ENCODE measurements at places on chromosomes 3 and 15.

GRCh38 chr3:64121750-64122311 lies 98.5 kb upstream of the PSMD6 start:
- no peak for DNase-seq

GRCh38 chr3:110542552-110543150 lies 529.0 kb upstream of the NECTIN3 start:
- no peak for DNase-seq

GRCh38 chr15:47663101-47663500 lies 54.2 kb upstream of the SEMA6D start:
- DNase-seq: no peak

DNA sequence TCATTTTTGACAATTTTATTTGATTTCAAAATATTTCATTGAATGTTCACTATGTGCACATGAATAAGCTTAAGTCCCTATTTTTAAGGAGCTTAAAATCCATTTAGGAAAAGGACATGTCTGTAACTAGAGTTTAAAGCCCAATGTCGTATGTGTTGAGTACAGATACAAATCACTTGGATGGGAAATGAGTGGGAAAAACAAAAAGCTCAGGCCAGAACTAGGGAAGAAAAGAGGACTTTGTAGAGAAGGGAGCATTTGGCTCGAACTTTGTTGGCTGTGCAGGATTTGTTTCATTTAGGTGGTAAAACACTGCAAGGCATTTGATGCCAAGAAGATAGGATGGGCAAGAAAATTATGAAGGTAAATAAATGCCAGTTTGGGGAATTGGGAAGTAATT lies 653.1 kb upstream of the KCNMB2 start:
- no peak for DNase-seq

GRCh38 chr15:51079226-51079625 lies 15.5 kb downstream of the TNFAIP8L3 start:
- DNase-seq: no peak

DNA sequence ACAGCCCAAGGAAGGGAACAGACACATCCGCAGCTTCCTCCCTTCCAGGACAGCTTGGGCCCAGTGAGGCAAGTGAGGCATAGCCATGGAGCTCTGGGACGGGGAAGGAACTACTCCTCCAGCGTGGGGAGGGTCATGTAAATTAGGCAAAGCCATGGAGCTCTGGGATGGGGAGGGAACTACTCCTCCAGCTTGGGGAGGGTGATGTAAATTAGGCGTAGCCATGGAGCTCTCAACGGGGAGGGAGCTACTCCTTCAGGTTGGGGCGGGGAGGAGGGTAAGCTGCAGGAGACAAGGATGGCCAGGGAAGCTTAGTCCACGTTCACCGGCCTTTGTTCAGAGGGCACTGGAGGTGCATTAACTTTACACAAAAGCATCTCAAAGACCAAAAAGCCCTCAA lies 21.1 kb upstream of the BDH1 start:
- no peak for DNase-seq

DNA sequence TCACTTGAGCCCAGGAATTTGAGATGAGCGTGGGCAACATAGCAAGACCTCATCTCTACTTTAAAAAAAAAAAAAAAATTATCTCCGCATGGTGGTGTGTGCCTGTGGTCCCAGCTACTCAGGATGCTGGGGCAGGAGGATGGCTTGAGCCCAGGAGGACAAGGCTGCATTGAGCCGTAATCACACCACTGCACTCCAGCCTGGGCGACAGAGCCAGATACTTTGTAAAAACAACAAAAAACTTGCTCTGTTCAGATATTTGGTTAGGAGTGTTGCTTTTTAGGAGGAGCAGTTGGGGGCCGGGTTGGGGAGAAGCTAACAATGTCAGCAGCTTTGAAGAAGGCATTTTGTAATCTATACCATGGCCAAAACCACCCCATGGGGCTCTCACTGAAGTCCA lies 4.1 kb downstream of the GCNT3 start:
- no peak for DNase-seq

- no peak for DNase-seq
Observed at GRCh38 chr15:31814082-31814481, 216.2 kb upstream of the CHRNA7 start.

GRCh38 chr15:34114739-34115138 lies 12.9 kb downstream of the PGBD4 start:
- no peak for DNase-seq

DNA sequence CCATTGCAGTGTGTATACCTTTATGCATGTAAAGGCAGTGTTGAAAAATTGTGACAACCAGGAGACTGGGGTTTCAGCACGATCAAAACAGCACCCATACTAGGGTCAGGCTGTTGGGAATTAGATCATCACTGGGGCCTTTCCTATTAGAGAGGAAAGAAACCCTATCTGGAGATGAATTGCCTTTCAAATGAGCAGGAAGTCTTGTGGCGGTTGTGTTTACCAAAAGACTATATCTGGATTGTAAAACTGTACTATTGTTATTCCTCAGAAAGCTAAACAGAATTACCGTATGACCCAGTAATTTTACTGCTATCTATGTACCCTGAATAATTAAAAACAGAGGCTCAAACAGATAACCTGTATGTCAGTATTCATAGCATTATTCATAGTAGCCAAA lies 10.1 kb downstream of the UBE2E1 start:
- DNase-seq: no peak

GRCh38 chr3:170090601-170090981 lies 52.8 kb downstream of the GPR160 start:
- no peak for DNase-seq

- DNase-seq: no peak
Observed at GRCh38 chr3:148070041-148070440, 627.7 kb upstream of the AGTR1 start.

DNA sequence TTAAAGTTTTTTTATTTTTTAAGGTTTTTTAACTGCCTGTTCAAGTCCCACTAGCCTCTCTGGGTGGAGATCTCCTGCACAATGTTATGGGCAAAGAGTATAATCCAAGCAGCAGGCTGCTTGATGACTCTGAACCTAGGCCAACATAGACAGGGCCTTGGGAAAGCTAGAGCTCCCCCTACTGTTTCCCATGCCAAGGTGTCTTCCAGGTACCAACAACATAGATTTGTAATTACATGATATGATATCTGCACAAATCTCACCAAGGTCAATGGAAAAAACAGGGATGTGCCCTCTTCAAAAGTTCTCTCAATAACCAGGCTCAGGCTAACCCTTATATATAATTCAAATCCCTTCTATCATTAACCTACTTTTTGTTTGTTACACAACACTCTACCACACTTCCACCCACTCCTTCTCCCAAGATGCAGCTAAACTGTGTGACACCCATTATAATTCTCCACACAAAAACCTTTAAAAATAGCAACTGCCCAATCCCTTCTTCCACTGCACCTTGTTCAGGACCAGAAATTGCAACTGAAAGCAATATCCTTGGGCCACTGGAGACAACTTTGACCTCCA lies 43.8 kb downstream of the RBM15B start:
- DNase-seq: peak; percentile 20

DNA sequence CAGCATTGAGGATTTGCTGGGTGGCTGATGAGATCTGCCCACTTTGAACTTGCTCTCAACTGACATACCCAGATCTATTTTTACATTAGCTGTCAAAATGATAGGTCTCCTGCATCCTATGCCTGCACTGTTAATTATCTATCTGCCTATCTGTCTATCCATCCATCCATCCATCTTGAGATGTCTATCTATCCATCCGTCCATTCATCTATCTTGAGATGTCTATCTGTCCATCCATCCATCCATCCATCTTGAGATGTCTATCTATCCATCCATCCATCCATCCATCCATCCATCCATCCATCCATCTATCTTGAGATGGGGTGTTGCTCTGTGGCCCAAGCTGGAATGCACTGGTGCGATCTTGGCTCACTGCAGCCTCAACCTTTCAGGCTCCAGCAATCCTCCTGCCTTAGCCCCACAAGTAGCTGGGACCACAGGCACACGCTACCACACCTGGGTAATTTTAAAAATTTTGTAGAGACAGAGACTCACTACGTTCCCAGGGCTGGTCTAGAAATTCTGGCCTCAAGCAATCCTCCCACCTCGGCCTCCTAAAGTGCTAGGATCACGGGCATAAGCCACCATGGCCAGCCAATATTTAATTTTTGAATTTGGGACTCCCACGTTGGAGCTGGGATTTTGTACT lies 159.4 kb upstream of the NSMCE3 start:
- no peak for DNase-seq

DNA sequence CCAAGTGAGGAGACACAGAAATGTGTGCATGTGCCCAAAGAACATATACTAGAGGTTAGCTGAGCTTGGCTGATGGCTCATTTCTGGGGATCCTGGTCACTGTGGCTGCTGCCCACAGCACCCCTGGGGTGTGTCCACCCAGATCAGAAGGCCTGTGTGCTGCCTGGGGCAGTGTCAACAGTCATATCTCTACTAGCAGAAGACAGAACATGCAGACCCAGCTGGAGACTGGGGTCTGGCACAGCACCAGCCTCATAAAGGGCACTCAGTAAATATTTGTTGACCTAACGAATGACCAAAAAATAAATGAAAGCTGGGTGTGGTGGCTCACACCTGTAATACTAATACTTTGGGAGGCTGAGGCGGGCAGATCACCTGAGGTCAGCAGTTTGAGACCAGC lies 16.4 kb downstream of the CHRNA3 start:
- DNase-seq: no peak

GRCh38 chr3:149751551-149751950 lies 738 bp downstream of the COMMD2 start:
- DNase-seq: no peak

DNA sequence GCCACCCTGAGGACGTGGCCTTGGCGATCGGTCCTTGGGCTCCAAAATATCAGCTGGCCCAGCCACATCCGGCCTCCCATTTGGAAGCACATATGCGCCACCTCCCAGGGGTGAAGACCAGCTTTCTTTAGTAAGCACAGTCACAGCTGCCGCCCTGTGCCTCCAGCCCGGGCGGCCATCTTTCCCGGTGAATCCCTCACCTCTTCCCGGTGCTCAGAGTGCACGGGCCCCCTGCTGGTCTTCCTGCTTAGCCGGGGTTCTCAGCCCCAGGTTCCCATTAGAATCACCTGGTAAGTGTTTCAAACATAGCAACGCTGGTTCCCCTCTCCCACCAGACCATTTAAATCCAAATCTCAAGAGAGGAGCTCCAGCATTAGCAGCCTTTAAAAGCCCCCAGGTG lies 232.2 kb downstream of the VPS13C start:
- no peak for DNase-seq

- no peak for DNase-seq
Observed at GRCh38 chr3:180466401-180467011, 135.5 kb upstream of the TTC14 start.

DNA sequence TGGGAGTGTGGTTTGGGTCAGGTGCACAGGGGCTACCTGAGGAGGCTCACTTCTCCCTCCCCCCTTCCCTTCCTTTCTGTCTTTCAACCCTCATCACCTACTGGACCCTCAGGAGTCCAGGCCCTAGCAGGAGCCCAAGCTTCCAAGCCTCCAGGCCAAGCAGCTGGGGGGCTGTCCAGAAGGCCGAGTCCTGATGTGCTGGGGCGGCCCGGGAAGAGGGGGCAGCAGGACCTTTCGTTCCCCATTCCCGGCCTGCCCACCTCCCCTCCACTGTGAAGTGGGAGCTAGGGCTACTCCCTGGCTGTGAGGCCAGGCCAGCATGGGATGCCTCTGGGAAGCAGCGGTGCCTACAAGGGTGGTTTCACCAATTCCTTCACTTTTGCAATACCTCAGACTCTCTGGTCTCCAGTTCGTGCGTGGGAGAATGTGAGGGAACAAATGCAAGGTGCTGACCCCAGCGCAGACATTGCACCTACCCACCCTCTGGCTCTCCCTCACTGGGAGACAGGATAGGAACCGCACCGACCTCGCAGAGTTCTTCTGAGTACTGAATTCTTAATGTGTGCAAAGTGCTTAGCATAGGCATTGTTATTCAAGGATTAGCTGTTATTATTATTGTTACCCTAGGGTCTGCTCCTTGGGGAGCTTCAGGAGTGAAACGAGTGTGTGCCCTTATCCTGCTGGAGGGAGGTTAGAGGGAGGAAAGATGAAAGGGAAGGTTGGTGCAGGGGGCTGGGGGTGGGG lies 2.5 kb downstream of the EPHB3 start:
- no peak for DNase-seq

DNA sequence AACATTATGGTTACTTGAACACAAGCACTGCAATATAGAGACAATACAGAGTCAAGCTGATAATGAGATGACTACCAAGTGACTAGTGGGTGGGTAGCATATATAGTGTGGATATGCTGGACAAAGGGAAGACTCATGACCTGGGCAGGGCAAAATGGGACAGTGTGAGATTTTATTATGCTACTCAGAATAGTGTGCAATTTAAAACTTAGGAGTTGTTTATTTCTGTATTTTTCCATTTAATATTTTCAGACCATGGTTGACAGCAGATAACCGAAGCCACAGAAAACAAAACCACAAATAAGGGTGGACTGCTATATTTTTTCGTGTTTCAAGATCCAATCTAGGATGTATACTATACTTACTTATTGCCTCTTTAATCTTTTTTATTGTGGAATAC lies 19.6 kb downstream of the GALK2 start:
- no peak for DNase-seq

All from CD4-positive, alpha-beta T cell (primary cell).